ENCODE measurements at places on chromosomes 12 and 14.

DNA sequence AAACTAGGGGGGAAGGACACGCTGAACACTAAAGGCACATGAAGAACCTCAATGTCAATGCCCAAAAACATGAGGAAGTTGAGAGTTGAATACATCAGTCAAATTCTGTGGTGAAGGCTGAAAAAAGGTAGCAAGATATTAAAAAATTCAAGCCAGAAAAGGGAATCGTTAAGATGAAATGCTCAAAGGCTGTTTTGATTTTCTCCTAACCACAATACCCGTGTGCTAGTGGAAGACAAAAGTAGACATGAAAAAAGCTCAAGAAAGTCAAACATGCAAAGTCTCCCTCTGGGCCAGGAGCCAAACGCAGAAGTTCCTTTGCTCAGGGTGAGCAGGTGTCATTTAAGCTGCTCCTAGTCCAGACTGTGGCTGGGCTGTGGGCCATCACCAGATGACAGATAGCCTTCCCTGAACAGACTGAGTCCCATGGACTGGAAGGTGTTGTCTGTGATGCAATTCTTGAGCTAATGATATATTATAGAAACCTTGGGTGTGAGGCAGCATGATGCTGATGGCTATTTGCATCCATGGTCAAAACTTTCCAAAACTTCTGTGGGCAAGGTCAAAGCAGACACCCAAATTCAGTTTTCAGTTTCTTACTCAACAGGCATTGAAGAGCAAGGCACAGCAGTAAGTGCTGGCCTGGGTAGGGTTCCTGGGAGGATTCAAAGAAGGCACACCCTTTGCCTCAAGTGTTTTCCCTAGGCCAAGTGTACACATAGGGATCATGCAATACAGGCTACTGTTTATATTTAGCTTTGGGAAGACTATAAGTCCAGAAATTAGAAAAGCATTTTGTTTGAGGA, 81.6 kb downstream of the MYRFL start:
- DNase-seq, result no peak

GRCh38 chr12:27221625-27222387, 22.3 kb upstream of the STK38L start:
- peak; percentile 3 for DNase-seq

DNA sequence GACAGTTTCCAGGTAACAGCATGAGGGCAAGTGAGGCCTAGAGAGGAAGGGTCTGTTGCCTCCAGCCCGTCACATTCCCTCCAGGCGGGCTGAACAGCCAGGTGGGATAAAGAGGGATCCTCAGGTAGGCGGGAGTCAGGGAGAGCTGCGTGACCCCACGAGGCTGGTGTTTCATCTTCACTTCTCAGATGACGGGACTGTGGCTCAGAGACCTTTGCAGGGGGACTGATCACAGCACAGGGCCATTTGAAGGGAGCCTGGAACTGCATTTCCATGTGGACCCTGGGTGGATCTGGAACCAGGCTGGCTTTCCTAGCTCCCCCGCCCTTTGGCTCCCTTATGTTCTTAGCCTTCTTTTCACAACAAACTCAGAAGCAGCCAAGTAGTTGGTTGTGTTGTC, 37.4 kb downstream of the SH2B3 start:
- no peak for DNase-seq

DNA sequence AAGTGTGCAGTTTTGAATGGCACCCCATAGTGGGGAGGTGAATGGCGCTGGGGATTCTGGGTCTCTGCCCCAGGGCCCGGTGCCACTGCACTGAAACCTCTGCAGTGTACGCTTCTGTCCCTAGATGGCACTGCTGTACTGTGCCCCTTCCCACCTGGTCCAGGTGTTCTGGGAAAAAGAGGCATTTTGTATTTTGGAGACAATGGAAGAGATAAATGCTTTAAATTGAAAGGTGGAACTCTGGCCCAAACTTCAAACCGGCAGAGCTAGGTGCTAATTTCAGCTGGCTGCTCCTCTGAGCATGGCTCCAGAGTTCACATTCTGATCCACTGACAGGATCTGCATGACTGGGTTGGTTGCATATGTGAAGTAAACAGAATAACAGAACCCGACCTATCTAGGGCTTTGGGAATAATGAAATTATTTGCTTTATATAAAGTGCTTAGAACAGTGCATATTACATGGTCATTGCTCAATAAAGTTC, 52.2 kb downstream of the KRT80 start:
- DNase-seq, result no peak

GRCh38 chr14:74912111-74912510, 10.9 kb downstream of the RPS6KL1 start:
- DNase-seq, result no peak

DNA sequence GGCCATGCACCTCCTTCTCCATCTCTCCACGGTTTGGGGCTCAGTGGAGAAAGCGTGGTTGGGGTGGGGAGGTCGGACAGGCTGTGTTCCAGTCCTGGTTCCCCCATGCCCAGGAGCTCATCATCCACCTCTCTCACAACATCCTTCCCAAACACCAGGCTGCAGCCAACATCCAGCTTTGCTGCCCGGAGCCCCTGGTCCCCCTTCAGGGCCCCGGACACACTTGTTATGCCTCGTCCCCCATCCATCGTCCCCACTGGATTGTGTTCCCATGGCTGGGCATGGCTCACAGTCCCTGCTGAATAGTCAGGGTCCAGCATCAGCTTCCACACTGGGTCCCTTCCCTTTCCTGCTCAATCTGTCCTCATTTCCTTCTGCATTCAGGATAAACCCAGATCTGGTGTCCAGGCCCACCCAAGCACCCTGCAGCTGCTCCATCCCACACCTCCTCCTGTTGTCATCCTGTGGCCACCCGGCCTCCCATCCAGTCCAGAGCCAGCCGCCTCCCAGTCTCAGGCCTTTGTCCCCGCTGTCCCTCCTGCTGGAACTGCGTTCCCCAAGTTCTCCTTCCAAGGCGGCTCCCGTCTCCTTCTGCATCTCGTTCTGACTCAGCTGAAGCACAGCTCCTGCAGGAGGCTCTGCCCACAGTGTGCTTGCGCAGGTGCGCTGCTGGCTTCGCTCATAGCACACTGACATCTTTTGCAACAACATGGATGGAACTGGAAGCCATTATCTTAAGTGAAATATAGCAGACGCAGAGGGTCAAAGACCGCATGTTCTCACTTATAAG, 211.4 kb upstream of the RTL1 start:
- no peak for DNase-seq

DNA sequence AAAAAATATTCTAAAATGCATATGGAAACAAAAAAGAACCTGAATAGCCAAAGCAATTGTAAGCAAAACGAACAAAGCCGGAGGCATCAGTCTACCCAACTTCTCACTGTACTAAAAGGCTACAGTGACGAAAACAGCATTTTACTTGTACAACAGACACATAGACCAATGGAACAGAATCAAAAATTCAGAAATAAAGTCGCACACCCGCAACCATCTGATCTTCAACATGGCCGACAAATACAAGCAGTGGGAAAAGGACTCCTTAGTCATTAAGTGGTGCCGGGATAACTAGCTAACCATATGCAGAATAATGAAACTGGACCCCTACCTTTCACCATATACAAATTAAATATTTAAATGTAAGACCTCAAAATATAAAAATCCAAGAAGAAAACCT, 203.9 kb upstream of the PPFIA2 start:
- DNase-seq, result no peak

DNA sequence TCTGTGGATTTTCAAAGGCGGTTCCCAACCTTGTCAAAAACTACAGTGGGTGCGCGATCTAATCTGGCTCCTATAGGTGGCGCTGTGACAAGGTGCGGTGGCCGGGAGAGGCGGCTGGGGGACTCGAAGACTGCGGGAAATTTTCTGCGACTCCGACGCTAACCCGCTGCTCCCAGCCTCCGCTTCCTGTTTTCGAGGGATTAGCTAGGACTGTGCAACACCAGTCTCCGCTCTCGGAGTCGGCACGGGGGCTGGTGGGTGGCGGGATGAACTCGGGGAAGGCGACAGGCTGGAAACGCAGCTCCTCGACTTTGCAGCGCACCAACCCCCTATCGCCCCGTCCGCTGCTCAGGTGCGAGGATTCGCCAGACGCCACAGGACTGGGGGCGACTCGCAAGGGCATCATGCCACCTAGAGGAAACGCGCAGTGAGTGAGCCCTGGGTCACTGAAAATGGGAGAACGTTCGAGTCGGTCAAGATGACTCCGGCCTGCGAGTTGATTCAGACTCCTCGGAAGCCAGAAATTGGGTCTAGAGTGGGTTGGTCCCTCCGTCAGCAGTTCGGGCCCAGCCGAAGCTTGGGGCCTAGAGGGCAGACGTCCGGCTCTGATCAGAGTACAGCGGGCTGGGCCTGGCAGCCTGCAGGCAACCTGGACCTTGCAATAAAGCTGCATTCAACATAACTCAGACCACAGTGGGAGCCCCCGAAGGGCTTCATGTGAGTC, 5.5 kb upstream of the PAX9 start:
- no peak for DNase-seq

- DNase-seq, result no peak
Observed at GRCh38 chr14:102187044-102187443, 47.3 kb downstream of the WDR20 start.

DNA sequence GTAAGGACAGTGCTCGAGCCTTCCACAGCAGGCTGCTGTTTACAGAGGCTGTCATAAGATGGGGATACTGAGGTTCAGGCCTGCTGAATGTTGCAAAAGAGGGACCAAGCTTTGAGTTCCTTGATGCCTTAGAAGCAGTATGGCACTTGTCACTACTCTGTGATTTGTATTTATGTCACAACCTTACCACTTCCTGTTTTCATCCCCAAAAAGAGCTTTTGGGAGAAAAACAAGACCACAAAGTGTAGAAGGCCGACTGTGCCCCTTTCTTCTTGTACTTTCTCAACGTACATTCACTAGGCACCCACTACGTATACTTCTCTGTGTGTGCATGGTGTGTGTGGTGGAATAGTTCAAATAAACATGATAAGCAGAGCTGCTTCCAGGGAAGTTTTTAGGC, 90.1 kb downstream of the DRAM1 start:
- DNase-seq, result no peak

DNA sequence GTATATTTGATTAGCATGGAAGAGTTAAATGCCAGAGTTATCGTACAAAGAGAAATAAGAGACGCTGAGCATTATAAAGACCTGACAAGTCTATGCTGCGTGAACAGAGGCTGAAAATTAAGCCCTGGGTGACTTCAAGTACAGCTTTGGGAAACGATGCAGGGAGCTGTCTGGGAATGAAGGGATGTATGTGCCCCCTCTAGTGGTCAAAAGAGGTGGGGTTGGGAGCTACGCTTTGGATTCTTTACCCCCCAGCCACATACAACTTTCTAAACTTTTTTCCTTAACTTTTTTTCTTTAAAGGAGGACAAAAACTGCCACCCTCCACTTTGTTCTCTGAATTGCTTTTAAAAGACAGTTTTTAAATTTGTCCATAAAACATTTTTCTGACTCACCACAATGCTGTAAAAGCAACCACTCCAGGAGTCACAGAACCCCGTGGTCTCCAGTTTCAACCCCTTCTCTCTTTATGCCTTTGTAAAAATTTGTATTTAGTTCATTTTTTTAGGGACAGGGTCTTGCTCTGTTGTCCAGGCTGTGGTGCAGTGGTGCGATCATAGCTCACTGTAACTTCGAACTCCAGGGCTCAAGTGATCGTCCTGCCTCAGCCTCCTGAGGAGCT, 59.4 kb downstream of the ZNF664 start:
- peak; percentile 81 for DNase-seq

DNA sequence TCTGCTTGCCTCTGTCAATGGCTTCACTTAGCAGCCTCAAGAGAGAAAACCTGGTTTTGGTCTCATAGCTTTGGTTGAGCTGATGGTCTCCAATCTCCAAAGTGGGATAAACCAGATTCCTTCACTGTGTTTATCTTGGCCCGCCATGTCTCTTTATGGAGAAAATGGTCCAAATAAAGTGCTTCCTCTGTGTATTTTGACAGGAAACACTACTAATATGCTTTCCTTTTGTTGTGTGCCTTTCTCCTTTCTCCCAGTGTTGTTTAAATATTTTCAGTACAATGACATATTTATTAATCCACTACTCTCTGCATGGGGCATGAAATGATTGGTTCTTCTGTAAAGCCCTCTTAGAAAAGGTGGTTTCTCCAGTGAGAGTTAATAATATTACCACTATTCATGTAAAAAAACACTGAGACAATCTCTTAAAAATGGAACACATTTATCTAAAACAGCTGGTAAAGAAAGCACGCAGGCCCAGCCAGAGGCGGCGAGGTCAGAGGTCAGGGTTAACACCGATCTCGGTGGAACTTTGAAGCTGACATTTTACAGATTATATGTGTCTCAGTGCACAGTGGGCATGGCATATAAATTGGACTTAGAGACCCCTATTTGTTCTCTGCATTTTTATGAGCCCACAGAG, 24.2 kb downstream of the TMEM30B start:
- no peak for DNase-seq

- no peak for DNase-seq
Observed at GRCh38 chr14:90616881-90617280, 199.3 kb downstream of the TTC7B start.

DNA sequence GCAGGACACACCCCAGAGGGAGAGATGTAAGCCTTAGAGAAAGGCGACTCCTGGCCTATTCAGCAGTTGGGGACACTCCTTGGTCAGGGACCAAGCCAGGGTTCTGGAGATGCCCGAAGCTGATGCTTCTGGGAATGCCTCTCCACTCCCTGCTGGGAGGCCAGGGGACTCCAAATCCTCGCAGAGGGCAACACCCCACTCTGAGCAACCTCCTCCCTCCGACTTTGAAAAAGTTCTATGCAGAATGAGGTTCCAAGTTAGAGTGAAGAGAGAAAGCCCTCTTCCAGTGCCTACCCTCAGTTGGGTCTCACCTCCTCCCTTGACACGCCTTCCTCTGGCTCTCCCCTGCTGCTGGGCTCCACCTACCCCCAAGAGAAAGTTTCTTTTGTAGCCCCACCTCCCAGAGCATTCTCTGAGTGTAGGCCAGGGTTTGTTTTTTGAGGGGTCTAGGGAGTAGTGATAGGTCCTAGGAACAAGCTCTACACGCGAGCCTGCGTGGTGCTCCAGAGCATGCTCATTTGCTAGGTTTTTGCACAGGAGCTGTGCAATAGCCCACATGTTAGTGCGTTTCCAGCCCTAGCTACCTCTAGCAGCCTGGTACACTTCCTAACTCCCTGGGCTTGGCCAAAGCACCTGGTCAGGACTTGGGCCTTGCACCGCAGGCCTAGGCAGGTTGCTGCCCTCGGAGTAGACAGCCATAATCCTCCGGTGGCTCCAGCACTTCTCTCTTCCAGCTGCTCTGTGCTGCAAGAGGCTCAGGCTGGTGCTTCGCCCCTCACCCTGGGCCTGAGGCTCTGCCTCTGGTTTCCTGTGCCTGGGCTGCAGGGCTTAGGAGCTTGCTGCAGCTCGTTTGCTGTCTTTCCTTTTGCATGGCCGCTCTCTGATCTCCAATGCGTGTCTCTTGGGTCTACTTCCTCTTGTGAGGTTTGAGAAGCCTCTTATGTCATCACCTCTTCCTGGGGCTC, 590 bp upstream of the CEBPE start:
- no peak for DNase-seq

GRCh38 chr12:70756118-70756517, 118.9 kb upstream of the PTPRB start:
- no peak for DNase-seq

DNA sequence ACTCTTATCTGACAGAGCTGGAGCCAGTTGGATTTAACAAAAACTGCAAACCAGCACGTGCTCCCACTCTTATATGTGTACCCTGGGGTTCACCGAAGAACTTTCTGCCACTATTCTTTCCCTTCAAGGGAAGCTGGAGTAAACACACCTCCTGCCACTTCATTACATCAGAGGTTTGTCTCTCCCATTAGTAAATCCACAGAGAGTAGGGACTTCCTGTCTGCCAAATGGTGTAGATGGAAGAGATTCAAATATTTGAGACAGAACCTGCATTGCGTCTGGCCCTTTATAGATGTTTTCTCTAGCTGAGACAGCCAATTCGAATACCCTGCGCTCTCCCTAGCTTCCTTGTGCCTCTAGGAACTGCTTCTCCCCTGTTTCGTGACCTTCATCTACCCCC, 29.1 kb upstream of the AEBP2 start:
- no peak for DNase-seq
